ENCODE measurements at places on chromosomes 7 and 10.

DNA sequence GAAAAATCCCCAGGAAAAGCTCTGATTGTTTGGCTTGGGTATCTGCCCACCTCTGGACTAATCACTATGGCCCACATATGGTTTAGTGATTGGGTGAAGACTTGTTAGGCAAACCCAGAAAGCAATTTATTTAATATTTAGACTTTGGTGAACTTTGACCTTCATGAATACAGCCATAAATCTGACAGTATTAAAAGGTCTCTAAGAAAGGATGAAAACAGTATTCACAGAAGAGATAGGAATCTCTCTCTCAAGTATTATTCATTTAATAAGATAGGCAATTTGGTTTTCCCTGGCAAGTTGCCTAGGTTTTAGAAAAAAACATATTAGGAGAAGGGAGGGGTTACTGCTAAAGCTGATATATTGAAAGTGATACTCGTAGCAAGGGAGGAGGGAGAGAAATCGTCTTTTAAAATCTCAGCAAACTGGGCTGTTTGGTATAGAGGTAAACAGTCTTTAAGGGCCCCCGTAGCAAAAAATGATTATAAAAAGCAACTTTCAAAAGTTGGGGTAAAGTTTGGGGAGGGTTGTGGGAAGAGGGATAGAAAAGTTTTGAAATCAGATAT, 57.1 kb downstream of the LSMEM1 start:
- DNase-seq, result no peak

GRCh38 chr7:74026903-74027682, 880 bp upstream of the ELN start:
- no peak for DNase-seq

GRCh38 chr7:47198159-47198558, 383.8 kb downstream of the TNS3 start:
- no peak for DNase-seq

DNA sequence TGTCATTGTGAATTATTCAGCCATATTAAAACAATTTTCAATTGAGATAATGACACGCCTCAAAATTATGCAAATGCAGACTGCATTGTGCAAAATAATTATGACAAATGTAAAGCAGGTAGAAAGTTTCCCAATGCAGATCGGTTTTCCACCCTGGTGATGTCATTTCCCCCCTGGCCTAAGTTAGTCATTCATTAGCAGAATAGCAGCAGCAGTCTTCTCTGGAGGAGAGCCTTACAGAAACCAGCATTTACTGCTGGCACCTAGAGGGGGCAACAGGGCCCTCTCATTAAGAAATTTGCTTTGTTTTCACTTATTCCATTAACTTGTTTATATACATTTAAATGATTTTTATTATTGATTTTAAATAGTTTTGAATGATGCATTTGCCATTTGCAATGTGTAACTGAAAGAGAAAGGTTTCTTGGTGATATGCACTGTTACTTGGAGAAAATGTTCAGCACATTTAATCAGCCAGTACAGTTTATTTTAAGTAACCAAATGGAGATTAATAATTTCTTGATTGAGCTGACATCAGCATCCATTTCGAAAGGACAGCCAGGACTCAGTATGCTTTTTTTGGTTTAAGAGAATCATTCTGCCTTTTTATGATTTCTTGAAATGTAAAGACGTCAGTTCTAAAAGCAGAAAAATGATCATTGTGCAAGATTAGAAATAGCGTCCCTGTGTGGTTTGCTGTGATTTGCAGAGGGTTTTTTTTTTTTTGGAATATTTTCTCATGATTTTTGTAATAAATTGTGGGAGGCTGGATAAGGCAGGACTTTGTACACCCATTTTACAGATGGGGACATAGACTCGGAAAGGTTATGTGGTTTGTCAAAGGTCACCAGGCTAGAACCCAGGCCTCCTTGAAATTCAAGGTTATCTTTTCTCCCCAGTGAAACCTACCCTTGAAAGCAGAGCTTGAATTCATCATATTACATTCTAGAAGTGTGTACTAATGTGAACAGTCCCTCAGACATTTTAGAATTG, 3.5 kb downstream of the ARID5B start:
- peak; percentile 56 for DNase-seq

- no peak for DNase-seq
Measured at GRCh38 chr10:43151371-43151770, 13.1 kb downstream of the CSGALNACT2 start.

GRCh38 chr7:77944183-77945182, 145.9 kb downstream of the PHTF2 start:
- no peak for DNase-seq

GRCh38 chr10:13908475-13908874, 321.7 kb downstream of the PRPF18 start:
- no peak for DNase-seq

- no peak for DNase-seq
Measured at GRCh38 chr7:123750389-123751230, 1.8 kb upstream of the WASL start.

- DNase-seq, result no peak
Measured at GRCh38 chr10:77635402-77636227, 2.0 kb downstream of the KCNMA1 start.

DNA sequence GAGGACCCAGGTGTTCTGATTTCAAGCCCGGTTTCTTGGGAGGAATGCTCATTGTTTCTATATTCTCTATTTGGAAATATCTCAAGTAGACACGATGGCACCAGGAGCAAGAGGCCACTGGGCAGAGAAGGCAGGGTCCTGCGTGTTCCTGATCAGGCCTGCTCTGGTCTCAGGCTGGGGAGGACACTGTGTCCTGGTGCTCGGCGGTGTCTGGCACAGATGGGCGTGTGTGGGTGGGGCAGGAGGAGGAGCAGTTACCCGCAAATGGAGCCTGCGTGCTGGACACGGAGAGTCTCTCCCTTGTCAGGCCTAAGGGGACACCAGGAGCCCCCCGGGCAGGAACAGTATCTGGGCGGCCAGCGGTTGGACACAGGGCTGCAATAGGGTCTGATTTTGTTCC, 25.9 kb upstream of the GOLGA7B start:
- DNase-seq, result no peak

DNA sequence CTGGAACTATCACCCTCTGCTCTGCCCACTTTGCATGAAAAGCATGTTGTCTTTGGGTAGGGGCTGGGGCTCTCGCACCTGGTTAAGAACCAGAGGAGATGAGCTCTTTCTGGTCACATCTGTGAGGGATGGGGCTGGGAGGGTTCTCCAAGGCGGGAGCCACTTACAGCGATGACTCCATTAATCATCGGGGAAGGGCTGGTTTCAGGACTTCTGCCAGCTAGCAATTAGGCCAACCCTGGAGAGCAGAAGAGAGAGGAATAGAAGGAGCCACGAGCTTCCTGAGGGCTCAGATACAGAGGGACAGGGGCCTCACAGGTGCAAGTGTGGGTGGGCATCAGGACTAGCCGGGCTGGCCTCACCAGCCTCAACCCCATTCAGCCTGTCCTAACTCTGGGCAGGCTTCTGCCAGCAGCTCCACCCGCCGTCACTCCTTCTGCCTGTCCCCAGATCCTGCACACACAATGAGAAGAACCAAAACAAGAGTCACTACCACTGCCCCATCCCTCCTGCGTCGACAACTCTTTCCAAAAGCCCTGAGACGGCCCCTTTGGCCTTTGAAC, 8.4 kb downstream of the AQP1 start:
- DNase-seq, result no peak

DNA sequence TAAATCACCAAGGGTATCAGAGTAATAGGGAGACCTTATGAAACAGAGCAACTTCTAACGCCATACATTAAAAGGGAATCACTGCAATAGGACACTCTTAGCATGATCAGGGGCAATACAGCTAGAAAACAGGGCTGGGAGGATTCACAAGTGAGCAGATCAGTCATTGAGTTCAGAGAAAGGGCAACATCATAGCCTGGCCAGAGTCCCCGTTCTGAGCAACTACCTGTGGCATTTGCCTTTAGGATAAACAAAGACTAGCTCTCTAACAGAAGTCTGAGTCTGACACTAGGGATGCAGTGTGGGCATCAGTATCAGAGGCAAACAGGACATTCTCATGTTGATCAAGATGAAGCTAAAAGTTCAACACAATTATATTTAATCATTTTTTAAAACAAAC, 297.9 kb downstream of the DGKB start:
- no peak for DNase-seq

- no peak for DNase-seq
Measured at GRCh38 chr10:26931223-26931622, 70.5 kb upstream of the ABI1 start.

DNA sequence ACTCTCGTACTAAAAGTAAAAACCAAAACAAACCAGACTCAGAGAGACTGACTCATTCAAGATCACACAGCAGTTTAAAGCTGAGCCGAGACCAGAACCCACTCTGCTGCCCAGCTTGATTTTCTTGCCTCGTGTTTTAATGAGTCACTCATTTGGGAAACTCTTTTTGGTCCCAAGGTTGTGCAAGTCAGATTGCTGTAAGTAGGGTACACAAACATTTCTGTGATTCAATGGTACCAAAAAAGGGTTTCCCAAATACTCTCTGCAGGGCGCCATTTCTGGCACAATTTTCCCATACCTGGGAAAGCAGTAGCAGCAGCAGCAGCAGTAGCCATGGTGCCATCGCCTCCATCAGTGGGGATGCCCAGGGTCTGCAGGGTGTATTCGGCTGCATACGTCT, 69.9 kb downstream of the ASAH2B start:
- no peak for DNase-seq

- DNase-seq, result no peak
Measured at GRCh38 chr7:55189146-55189766, 170.4 kb downstream of the EGFR start.

GRCh38 chr7:73891178-73891885, 30.4 kb downstream of the TMEM270 start:
- no peak for DNase-seq

- no peak for DNase-seq
Measured at GRCh38 chr10:35821339-35821911, 179.3 kb upstream of the FZD8 start.

DNA sequence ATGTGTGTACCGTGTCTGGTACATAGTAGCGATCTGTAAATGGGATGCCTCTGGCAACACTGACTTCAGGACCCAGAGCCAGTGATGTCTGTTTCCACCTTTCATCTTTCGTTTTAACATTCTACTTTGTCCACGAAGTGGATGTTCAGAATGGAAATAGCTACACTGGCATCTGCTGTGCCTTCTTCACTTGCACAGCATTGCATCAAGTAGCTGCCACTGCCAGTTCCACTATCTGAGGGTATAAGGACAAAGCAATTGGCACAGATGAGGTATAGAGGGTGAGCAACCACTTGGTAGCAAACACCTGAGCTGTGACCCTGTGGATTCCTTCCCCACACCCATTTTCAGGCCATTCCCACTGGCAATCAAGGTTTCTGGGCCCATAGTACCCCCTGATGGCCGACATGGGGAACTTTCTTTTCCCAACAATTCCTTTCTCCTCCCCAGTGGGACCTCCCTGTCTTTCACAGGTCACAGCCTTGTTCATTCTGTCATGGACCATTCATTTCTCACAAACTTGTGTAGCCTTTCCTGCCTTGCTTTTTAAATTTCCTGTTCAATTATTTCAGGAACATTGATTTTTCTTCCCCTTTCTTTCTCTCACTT, 4.0 kb downstream of the ITGA8 start:
- peak; percentile 24 for DNase-seq

DNA sequence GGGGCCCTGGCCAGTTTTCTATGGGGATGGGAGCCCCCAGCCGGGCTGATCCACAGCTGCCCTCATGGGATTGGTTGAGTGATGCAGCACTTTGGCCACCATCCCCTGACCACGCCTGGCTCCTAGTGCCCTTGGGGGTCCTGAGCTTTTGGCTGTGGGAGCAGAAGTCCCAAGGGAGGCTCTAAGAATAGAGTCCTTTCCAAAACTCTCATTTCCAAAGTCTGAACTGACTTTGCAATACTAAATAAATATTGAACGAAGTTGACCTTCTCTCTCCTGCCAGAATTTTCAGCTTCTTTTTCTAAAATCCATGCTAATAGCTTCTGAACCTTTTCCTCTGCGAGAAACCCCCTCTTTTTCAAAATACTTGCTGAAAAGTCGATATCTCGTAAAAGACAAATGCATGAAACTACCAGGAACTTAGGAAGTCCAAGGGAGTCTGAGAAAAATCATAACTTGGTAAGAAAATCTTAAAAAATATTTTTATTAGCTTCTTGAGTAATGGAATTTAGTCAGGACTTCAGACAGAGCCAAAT, 62.7 kb upstream of the IGFBP3 start:
- no peak for DNase-seq

DNA sequence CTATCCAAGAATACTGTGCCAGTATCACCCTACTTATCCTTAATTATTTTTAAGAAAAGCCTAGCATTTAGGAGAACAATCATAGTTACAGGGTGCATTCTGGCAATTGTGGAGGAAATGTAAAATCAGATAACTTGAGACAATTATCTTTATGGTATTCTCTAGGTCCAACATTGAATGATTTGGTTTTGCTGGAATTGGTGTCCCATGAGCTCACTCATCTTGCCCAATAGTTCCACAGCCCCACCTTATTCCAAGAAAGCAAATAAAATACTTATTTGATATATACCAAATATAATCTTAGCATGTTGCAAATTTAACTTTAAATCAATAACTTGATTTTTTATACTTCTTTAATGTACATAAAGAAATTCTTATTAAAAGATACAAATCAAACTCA, 65.3 kb downstream of the DGKB start:
- no peak for DNase-seq

DNA sequence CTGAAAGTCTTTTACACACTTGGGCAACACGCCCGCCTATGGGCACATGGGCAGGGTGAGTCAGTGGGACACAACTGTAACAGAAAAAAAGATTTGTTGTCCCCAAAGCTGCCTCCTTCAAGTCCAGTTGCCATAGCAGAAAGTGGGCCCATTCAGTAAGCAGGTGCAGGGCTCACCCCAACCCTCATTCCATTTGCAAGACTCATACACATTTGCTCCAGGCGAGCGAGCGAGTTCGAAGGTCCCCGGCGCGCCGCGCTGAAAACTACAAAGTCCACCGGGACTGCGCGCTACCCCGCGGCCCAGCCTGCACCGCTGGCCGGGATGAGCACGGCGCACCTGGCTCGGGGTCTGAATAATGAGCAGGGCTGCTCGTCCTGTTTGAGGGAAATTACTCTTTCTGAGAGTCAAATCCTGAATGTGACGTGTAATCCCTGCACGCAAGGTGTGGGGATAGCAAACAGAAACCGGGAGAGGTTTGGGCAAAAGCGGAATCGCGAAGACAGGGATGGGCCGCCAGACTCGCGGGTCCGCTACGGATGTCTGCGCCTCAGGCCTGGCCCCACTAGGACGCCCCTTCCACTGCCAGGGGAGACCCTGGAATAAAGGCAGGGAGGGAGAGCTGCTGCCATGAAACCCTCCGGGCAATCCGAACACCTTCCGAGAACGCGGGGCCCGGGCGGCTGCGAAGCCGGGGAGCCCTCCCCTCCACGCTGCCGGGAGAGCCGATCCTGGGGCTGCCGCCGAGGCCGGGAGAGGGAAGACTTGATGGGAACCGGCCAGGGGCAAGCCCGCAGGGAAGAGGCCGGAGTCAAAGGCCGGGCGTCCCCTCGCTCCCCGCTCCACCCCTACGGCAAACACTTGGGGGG, 982 bp downstream of the COBL start:
- no peak for DNase-seq

GRCh38 chr7:69192134-69192533, 406.1 kb upstream of the AUTS2 start:
- no peak for DNase-seq

GRCh38 chr10:75640803-75641202, 209.4 kb downstream of the LRMDA start:
- DNase-seq, result no peak

- DNase-seq, result no peak
Measured at GRCh38 chr10:43584051-43584450, 9.6 kb upstream of the ZNF239 start.

GRCh38 chr10:91909117-91909677, at the start of gene FGFBP3:
Gene FGFBP3, minus strand, starts transcription at chr10:91909486. Its CDS starts 517 bp downstream, at chr10:91908969.
- DNase-seq, result no peak

- DNase-seq, result no peak
Measured at GRCh38 chr10:129544205-129545202, 77.5 kb downstream of the MGMT start.
